Stimulated activated CD8-positive, alpha-beta memory T cell treated with anti-CD3 and anti-CD28 coated beads, Interleukin-7, amount 100 ng/mL, for 4 hours (primary cell): ENCODE measurements at places on chromosomes 3 and 15.

- DNase-seq: no peak
These were observed 9.9 kb upstream of the CD200R1L start for GRCh38 chr3:112856537-112856936.

- DNase-seq: no peak
These were observed 15.3 kb downstream of the PIGB start for GRCh38 chr15:55334371-55334770.

DNA sequence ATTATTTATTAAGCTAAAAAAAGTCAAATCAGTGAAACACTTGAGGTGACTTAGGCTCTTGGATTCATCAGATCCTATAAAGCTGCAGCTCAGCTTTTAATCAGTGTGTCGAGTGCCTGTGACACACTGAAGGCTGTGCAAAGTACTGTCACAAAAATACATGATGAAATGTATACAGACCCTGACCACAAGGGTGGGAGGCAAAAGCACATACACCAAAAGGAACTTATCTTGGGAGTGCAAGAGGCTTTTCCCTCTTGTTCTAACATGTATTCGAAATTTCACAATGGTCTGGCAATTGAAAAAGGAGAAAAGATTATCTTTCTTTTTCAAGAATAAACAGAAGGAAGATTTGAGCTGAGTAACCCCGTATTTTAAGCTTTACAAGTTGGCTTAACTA, 35.9 kb downstream of the VGLL4 start:
- no peak for DNase-seq

GRCh38 chr15:62988701-62989100, 53.8 kb upstream of the TPM1 start:
- DNase-seq: no peak

- no peak for DNase-seq
These were observed 36.0 kb upstream of the TIMP4 start for GRCh38 chr3:12194669-12195161.

DNA sequence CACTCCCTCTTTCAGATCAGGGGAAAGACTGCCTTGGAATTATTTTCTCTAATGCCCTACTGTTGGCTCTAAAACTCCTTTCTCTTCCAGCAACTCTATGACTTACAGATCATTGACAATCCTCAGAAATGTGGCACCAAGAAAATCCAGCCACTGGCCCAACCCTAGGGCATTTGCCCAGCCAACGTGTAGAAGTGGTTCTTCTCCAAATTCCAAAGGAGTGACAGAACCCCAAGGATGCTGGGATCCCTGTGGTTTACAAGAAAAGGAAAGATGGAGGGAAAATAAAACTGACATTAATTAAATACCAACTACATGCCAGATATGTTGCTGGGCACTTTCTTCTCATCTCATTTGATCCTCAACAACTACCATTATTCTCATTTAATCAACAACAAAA, 216.0 kb downstream of the NTRK3 start:
- no peak for DNase-seq

DNA sequence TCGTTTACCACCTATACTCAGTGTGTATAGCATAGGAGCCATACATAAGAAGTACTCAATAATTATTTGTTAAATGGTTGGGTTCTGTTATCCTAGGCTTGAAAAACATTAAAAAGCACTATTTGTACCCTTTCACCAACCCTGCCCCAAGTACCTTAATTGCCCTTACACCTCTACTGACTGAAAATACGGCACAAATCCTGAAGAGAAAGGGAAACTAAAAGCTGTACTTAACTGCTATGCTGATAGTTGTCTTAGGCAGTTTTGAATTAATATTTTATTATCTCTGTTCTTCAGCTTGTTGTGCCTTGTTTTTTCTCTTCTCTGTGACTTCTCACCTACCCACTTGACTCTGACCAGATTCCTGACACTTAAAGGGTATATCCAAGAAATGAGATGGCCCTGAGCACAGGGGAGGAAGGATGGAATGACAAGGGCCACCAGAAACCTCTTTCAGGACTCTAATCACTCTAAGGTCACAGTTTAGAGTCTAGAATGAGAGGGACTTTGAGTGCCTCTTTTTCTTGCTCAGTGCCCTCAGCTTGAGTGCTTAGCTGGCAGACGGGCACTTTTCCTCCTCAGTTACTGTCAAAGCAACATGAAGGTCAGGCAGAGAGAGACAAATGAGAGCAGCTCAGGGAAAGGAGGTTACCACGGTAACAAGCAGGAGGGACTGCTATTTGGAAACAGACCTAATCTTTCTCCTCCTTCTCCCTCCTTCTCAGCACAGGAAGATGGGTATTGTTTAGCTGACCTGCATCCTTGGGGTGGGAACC, 136.5 kb downstream of the ZNF609 start:
- DNase-seq: no peak
